ENCODE measurements at places on chromosomes 13 and 19.

- no peak for DNase-seq
Measured at GRCh38 chr19:44512326-44513298, 12.3 kb upstream of the ZNF180 start.

- no peak for DNase-seq
Measured at GRCh38 chr19:33902802-33903488, 106.3 kb downstream of the KCTD15 start.

DNA sequence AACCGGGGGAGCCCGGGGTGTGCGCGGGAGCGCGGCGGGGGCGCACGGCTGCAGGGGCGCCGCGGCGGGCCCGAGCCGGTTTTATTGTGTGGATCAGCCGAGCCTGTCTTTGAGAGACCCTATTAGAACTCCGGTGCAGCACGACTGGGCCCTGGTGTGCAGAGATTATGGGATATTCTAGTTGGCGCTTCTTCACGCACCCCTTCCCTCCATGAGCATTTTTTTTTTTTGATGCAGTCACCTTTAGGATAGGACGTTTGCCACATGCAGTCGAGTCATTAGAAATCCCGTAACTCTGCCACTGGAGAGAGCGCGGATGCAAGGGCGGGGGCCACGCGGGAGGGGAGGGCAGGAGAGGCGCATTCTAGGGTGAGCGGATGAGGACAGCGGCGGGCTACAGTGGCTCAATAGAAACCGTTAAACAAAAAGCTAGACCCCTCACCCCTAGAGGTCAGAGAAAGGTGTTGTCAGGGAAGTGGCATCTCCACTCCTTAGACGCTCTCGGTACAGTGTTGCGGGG, 3.7 kb downstream of the FGF9 start:
- no peak for DNase-seq

DNA sequence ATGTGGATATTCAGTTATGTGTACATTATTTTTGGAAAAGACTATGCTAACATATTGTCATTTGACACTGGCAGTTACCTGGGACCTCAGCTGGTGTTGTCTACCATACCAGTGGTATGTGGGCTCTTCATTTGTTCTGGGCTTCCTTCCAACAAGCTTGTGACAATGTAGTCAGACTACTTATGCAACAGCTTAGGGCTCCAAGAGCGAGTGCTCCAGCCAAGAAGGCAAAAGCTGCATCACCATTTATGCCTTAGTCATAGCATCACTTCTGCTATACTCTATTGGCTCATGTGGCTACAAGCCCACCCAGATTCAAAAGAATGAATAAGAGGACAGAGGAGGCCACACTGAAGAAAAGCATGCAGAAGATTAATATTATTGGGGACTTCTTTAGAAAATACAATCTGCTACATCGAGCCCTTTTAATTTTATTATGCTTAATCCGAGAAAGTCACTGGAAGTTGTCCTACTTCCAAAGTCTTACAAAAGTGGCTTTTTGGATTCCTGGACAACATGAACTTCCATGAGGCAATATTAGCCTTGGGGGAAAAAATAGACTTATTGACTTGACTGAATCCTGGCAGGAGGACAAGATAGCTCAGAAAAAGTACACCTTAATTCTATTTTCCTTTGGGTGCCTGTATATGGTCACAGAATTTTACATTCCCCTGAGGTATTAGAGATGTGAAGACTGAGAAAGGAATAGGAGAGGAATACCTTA, 529.4 kb upstream of the HTR2A start:
- DNase-seq: no peak

DNA sequence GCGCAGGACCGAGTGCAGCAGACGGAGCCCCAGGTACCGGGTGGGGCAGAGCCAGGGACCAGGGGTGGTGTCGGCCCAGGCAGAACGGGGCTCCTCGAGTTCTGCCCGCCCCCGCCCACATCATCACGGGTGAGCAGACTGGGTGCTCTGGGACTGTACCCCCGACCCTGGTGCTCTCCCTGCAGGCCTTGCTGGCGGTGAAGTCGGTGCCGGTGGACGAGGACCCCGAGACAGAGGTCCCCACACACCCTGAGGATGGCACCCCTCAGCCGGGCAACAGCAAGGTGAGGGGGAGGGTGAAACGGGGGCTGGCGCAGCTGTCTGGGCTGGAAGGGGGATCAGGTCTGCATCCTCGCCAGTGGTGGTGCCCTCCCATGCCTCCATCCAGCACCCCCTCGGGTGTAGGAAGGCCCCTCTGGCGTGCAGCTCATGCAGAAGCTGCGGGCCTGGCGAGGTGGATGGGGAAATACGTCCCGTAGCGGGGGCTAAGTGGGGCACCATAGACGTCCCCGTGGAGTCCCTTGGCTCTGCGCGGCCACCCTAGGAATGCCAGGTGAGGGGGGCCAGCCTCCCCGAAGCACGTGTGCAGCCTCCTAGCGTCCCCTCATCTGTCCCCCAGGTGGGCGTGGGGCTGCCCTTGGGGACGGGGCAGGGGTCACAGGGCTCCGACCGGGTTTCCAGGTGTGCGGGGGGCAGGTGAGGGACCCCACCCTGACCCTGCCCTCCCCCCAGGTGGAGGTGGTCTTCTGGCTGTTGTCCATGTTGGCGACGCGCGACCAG, 6.4 kb downstream of the APC2 start:
- no peak for DNase-seq

DNA sequence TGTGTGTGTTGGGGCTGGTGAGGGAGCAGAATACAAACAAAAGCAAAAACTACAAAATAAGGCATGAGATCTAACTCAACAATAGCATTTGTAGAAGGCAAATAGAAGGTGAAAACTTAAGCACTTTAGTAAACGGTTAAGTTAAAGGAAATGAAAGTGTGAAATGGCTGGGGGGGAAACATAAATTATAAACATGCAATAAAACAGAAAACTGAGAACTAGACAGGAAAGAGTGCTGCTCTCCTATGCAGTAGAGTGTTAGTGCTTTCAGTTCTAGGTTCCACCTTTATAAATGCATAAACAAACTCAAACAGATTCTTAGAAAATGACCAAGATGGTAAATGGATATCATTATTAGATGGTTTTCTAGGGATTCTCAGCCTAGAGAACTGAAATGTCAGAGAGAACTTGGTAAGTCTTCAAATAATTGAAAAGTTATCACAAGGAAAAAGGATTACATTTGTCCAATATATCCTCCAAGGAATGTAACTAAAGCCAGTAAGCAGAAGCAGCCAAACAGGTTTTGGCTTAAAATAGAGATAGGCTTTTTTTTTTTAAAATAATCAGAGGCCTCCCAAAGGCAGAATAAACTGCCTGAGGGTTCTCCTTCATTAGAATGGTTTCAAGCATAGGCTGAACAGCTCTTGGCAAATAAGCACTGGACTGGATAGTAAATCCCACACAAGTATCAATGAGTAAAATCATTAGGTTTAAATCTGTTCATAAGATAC, 23.3 kb downstream of the RBM26 start:
- DNase-seq: no peak

- DNase-seq: no peak
Measured at GRCh38 chr13:72542241-72542640, 185.2 kb downstream of the MZT1 start.

DNA sequence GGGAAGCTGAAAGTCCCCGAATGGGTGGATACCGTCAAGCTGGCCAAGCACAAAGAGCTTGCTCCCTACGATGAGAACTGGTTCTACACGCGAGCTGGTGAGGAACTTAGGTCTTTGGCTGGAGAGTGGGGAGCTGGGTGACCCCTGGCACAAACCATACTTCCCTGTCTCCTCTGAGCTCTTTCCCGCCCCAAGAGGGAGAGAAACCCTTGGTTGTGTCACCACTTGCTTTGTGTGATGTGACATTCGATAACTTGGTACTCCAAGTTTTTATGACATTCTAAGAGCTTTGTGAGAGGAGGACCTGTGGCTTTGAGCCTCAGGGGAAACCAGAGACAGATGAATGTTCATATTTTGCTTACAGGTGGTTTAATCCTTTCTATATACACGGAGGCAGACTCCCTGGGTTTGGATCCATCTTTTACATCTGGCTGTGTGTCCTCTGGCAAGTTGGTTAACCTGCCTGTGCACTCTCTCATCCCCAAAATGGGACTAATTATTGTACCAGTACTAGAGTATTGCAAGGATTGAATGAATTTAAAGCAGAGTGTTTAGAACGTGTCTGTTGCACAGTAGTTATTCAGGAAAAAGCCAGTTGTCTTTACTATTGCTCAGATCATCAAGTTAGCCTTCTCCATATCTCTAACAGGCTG, 1.2 kb downstream of the RPS19 start:
- no peak for DNase-seq

DNA sequence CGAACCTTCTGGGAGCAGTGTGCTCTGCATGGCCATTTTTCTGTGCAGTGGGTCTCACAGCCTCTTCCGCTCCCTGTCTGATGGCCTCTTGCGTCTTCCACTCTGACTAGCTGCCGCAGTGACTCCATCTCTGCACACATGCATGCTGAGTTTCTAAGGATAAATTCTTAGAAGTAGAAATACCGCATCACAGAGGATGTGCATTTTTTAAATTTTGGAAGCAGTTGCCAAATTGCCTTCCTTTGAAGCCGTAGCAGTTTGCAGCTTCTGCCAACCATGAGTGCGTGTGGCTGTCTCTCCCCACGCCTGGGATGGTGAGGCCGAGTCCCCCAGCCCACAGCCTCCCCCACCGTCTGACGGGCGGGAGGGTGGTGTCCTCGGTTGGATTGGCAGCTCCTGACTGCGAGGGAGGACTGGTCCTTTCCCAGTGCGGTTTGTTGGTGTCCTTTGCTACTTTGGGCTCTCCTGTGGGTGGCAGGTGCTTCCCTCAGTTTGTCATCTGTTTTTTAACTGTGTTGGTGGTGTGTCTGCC, 9.8 kb downstream of the FZR1 start:
- DNase-seq: no peak

GRCh38 chr19:9309974-9310446, 372 bp upstream of the ZNF699 start:
- no peak for DNase-seq

- DNase-seq: no peak
Measured at GRCh38 chr13:29753618-29754472, 96.6 kb downstream of the UBL3 start.

DNA sequence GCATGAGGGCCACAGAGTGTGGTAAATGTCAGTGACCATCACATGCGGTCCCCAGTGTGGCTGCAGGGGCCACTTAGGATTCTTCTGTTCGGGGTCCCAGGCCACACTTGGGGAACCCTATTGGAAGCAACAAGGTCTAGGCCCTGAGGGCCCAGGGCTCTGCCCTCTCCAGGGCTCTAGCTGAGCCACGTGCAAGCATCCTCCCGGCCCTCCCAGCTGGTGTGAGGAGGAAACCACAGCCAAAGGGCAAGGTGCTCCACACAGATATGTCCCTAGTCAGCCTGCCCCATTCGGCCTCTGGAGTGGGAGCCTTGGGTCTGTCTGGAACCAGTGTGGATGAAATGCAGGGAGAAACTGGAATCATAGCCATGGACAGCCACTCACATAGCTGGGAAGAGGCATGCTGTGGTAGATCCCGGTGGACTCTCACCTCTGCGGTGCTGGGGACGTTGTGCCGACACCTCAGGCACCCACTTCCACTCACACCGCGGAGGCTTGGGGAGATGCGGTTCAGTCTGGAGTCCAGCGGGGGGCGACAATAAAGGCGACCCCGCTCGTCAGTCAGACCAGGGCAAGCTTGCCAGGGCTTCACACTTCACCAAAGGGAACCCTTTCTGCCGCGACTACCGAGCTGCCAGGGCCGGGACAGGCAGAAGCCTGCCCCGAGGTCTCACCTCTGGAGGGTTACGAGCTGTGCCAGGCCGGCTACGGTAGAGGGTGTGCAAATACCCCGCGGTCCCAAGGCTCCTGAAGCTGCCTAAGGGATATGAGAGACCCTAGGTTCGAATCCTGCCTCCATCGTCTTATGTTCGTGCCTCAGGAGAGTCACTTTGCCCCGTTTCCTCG, 4.3 kb upstream of the ZNF497 start:
- no peak for DNase-seq

DNA sequence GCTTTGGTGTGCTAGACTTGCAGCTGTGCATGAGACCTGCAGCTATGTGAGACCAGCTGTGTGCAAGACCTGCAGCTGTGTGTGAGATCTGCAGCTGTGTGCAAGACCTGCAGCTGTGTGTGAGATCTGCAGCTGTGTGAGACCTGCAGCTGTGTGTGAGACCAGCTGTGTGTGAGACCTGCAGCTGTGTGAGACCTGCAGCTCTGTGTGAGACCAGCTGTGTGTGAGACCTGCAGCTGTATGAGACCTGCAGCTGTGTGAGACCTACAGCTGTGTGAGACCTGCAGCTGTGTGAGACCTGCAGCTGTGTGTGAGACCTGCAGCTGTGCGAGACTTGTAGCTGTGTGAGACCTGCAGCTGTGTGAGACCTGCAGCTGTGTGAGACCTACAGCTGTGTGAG, 6.7 kb upstream of the DCUN1D2 start:
- DNase-seq: no peak

DNA sequence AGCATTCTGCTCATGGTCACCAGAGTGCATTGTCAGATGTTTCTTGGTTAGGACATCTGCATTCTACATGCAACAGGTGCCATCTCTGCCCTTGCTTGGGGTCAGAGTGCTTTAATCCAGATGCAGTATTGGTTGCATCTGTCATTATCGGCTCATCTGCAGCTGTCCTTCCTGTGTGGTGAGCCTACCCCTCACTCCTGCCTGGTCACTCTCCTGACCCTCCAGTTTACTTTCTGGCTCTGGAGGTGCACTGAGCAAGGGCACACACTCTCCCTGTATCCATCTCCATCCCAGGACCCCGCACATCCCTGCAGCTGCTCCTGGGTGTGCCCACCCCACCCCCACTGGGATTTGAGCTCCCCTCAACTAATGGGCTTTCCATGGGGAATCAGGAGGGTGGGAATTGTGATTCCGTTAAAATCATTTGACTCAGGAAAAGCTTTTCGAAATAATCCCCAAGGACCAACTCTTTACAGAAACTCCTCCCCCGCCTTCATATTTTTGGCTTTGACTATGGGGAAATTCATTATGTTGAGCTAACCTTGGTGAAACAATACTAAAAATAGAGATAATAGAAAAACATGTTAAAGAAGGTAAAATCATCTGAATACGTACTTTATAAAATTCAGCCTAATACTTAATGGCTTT, 70.2 kb downstream of the COL4A2 start:
- DNase-seq: no peak

DNA sequence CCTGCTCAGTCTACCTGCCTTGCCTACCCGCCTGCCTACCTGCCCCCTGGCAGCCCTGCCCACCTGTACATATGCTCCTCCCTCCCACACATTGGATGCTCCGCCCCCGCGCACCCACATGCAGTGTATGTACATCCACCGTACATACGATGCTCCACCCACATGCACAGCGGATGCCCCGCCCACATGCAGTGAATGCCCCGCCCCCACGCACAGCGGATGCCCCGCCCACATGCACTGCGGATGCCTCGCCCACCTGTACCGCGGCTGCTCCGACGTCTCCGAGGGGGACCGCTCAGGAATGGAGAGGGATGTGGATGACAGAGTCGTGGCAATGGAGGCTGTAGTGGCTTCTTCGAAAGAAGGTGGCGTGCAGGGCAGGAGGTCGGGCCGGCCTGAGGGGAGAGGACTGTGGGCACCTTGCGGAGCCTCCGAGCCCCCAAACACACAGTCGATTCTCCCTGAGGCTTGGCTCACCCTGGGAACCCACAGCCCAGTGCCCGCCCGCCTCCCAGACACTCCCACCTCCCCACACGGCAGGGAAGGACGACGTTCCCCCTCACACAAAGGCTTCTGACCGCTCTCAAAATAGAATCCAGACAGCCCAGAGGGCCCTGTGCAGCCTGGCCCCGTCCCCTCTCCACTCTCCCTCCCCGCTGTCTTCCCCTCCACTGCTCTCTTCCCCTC, 16.5 kb upstream of the CACTIN start:
- no peak for DNase-seq

GRCh38 chr13:87128036-87128435, 543.1 kb upstream of the SLITRK5 start:
- no peak for DNase-seq

GRCh38 chr13:53281677-53282076, 253.1 kb downstream of the OLFM4 start:
- DNase-seq: no peak

GRCh38 chr19:30567536-30568232, 195.5 kb downstream of the ZNF536 start:
- DNase-seq: no peak
